ENCODE measurements at places on chromosomes 11 and 22.
A peak's percentile ranks its signal among the peaks of the same experiment; 100 is the strongest.

DNA sequence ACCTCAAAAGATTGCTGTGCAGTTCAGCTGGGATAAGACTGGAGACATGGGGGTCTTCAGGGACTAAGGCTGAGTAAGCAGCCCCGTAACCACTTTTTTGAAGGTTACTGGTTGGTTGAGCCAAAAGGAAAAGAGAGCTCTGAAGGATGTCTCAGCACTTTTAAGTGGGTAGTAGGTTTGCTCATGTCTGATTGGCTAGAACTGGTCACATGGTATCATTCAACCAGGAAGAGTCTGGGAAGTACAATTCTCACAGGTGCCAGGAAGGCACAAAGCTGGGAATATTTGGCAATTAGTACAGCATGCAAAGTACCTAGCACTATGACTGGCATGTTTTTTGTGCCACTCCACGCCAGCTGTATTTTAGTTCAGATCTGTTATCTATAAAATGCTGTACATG is 58.1 kb downstream of the SNX19 start:
- DNase-seq, result no peak

DNA sequence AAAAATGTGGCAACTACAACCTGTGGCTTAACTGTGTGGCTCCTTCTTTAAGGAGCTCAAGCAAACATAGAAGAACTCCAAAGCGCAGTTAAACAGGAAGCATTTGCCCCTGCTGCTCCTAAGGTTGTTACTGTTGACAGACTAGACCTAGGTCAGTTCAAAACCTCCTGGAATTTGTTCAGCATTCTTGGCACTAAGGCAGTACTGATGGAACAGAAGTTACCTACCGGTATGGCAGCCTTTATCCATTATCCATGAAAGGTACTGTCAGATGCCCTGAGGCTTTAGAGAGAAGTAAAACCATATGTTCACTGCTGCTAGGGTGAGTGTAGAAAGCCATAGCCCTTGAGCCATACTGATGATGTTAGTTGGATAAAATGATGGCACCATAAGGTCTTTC is 916.5 kb upstream of the FAT3 start:
- no peak for DNase-seq

DNA sequence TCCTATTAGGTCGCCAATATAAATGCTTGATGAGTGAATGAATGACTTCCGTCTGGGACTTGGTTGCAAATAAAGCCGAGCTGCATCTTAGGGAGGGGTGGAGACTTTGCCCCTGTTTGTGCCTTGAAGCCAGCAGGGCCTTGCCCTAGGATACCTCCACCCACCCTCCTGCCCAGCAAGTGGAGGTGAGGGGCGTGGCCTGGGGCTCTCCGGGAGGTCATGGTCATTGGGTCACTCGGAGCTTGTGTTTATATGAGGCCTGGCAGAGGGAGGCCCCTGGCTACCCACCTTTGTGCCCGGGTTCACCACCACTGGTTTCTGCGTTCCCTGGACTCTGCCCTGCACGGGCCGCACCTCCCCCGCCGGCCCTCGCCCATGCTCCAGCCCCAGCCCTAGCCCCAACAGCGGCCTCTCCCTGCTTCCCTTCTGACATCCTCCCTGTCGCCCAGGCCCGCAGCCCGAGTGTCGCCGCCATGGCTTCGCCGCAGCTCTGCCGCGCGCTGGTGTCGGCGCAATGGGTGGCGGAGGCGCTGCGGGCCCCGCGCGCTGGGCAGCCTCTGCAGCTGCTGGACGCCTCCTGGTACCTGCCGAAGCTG is 4.3 kb downstream of the MPST start:
- no peak for DNase-seq

GRCh38 chr22:43867839-43868635 is 5.7 kb upstream of the SULT4A1 start:
- DNase-seq, result peak; percentile 62

- DNase-seq, result no peak
Observed at GRCh38 chr11:124923296-124923695, 4.2 kb downstream of the HEPN1 start.

- DNase-seq, result no peak
Observed at GRCh38 chr11:117861151-117862018, 15.1 kb downstream of the FXYD6 start.

DNA sequence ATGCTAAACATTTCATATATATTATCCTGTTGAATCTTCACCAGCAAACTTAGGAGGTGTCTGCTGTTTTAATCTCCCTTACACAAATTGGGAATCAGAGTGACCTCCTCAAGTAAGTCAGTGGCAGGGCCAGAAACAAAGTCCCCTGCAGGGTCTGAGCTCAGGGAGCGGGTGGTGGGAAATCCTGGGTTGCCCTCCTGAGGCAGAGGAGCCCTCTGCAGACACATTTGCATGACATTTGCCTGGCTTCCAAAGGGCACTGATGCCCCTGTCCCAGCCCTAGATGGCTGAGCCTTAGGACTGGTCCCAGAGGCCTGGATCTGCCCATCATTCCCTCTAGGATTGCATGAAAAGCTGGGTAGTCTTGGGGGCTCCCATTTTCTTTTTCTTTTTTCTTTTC is 2.1 kb upstream of the INPP5J start:
- no peak for DNase-seq

DNA sequence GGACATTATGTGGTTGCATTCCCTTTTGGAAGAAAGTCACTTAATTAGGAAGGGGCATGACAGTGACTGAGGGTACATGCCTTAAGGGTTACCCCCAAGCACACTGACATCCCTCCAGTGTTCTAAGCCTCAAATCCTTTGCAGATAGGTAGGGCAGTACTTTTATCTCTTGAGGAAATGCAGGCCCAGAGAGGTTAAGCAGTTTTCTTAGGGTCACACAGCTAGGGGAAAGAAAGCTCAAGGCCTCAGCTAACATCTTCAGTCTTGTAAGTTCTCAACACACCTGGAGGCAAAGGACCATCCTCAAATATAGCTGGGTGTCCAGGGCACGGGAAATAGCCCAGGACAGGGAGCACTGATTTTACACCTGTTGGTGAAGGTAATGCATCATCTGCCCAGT is 31.6 kb downstream of the KIAA1671 start:
- no peak for DNase-seq

GRCh38 chr11:88301488-88302140 is 35.9 kb downstream of the CTSC start:
- no peak for DNase-seq

- DNase-seq, result no peak
Observed at GRCh38 chr11:114358716-114359115, 41.6 kb downstream of the C11orf71 start.

GRCh38 chr22:42862045-42862734 is 5.1 kb upstream of the ARFGAP3 start:
- DNase-seq, result no peak

DNA sequence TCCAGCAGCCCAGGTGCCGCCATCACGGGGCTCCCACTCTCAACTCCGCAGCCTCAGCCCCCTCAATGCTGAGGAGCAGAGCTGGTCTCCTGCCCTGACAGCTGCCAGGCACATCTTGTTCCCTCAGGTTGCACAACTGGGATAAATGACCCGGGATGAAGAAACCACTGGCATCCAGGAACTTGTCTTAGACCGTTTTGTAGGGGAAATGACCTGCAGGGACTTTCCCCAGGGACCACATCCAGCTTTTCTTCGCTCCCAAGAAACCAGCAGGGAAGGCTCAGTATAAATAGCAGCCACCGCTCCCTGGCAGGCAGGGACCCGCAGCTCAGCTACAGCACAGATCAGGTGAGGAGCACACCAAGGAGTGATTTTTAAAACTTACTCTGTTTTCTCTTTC is at the start of gene SAA1:
Gene SAA1, plus strand, starts transcription at position 316 of the 400 bp plus-strand sequence. CDS start 624 bp downstream, outside the sequence.
- no peak for DNase-seq

DNA sequence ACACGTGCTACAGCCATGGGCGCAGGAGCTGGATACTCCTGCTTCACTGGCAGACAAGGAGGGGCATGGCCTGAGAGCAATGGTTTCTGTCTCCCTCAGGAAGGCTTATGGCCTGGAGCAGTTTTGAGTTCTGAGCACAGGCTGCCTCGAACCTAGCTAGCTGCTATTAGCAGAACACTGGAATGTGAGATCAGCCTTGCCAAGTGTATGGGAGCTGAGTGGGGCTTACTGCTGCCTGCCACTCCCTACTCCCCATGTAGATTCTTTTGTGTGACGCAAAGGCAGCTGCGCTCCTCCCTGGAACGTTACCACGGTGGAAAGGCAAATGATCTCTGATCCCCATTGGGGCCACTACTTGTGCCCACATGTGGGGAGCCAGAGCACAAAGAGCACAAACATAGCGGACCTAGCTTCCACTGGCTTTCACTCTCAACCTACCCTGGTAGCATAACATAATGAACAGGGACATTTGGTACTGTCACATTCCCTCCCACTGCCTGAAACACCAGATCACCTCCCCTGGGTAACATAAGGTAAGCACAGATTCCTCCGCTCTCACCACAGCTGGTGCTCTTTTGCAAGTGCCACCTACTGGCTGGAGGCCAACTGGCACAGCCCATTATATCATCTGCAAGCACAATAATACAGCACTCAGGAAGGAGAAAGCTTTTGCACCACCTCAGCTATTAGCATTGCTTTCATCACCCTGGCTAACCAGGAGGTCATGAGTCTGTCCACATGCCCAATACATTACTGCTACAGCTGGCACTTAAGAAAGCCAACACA is 84.6 kb upstream of the GUCY1A2 start:
- DNase-seq, result no peak

GRCh38 chr11:32420937-32421901 is 14.1 kb downstream of the WT1 start:
- DNase-seq, result no peak

DNA sequence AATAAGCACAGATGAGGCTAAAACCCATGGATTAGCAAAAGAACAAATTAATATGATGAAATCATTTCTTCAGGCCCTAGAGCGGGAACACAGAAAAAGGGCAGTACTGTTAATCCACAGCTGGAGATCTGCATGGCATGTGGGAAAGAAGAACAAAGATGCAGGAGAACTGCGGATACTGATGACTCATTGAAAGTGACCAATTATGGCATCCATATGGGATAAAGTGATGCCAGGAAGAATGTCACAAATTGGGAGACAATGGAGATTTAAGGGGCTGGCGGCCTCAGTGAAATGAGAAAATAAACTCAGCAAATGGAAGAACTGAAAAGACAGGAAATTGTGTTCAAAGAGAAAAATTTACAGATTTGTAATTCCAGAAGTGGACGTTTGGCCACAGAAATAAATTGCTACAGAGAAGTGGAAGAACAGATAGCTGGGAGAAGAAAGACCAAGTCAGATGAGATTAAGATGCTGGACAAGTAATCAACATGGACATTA is 39.4 kb downstream of the SIK3 start:
- no peak for DNase-seq

GRCh38 chr11:69703768-69704507 is at the start of gene FGF19:
TSS of gene FGF19 (minus strand) at chr11:69704022. CDS start at chr11:69703876, 146 bp downstream.
- peak; percentile 63 for DNase-seq

DNA sequence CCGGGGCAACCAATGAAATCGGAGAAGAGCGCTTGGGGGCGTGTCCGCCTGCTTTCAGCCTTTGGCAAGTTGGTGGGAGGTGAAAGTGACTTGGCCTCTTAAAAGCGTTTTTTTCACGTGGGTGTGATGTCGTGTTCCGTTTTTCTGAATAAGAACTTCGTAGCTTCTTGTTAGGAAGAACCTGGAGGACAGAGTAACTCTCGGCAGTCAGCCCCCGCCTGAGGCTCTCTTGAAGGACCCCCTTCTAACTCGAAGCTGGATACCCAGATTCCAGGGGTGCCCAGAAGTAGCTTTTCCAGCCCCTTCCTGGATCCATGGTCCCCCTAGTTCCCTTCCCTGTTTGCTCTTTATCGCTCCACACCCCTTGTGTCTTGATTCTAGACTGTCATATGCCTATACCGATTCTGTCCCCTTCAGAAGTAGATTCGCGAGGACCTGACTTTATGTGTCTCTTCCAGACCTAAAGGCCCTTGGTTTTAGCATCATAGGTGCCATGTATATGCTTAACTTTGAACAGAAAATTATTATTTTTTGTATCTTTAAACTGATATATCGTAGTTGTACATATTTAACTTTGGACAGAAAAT is 915 bp upstream of the OSBP start:
- no peak for DNase-seq

- no peak for DNase-seq
Observed at GRCh38 chr11:65338676-65339075, 5.0 kb downstream of the DPF2 start.

- DNase-seq, result no peak
Observed at GRCh38 chr11:134592391-134592990, 180.4 kb upstream of the B3GAT1 start.

GRCh38 chr11:95182397-95182796 is 48.6 kb downstream of the SESN3 start:
- no peak for DNase-seq

- DNase-seq, result no peak
Observed at GRCh38 chr22:40108396-40108795, 69.3 kb upstream of the TNRC6B start.

GRCh38 chr11:116257092-116257491 is 515.7 kb downstream of the BUD13 start:
- no peak for DNase-seq

- no peak for DNase-seq
Observed at GRCh38 chr22:43652845-43653244, 159.3 kb downstream of the EFCAB6 start.

DNA sequence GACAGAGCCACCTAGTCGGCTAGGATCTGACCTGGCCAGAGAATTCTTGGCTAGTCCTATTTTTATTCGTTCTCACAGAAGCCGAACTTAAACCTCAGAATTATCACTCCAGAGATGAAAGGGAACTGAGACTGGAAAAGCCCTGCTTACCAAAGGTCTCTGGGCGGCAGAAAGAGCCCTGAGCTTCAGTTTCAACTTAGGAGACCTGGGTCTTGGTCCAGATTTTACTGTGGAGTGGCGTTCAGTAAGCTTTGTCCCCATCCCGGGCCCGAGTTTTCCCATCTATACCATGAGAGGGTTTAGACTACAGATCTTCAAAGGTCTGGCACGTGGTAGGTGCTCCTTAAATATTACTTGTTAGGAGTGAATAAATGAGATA is 516 bp downstream of the NEU3 start:
- DNase-seq, result no peak

GRCh38 chr11:8315463-8315862 is 51.8 kb upstream of the LMO1 start:
- no peak for DNase-seq

DNA sequence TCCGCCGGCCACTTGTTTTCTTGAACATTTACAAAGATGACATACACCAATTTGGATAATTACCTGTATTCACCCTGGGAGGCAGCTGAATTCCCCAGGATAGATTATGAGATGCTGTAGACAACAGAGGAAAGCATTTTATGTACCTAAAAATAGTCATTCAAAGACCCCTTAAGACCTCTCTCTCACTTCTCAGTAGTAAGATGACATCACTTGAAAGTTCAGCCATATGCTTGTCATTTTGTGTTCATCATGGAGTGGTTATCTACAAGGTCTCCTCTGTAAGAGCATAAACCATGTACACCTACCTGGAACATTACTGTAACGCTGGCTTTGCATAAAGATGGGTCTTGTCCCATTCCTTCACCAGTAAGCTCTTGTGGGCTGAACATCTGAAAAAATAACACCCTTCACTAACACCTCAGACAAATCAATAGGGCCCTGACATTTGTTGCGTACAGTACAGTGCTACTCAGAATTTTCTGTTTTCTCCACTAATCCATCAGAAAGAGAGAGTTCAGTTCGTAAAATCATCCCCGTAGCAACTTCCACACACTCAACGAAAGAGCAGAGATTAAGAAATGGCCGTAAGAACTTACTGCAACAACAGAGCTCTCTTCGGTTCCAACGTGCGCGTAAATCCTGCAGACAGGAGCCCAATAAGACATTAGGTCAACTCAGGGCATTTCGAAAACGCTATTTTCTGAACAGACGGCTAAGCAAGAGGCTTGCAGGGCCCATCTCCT is 15.6 kb upstream of the WDR74 start:
- no peak for DNase-seq
